Thoracic aorta (tissue), 2 donors: ENCODE measurements at places on chromosomes 12 and 14. TPM values are rescaled to one million over a fixed set of nuclear protein-coding genes. Genes with fewer than 3 reads are reported as not detected.

DNA sequence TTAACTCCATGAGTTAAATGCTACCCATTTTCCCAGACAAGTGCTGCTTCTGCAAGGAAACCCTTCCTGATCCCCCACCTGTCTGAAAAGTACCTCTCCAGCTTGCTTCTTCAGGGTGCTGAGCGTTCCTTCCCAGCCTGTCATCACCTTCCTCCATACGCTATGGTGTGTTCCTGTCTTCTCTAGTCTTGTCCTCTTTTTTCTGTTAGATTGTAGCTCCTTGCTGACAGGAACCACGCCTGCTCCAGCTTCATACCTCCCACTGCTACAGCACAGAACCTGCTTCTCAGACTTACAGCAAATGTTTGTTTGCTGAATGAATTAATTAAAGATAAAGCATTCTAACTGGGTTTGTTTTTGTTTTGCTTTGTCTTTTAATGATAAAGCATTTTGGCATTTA lies 39.1 kb downstream of the ERH start:
- peaks cover 11% of the 10 kb centered on the region for H3K4me1 ChIP-seq
- H3K4me3 ChIP-seq: no peak overlapping the region
- H3K27ac ChIP-seq: no peak overlapping the region
- no peaks in the 10 kb centered on the region for H3K27me3 ChIP-seq
- no peaks in the 10 kb centered on the region for H3K36me3 ChIP-seq

DNA sequence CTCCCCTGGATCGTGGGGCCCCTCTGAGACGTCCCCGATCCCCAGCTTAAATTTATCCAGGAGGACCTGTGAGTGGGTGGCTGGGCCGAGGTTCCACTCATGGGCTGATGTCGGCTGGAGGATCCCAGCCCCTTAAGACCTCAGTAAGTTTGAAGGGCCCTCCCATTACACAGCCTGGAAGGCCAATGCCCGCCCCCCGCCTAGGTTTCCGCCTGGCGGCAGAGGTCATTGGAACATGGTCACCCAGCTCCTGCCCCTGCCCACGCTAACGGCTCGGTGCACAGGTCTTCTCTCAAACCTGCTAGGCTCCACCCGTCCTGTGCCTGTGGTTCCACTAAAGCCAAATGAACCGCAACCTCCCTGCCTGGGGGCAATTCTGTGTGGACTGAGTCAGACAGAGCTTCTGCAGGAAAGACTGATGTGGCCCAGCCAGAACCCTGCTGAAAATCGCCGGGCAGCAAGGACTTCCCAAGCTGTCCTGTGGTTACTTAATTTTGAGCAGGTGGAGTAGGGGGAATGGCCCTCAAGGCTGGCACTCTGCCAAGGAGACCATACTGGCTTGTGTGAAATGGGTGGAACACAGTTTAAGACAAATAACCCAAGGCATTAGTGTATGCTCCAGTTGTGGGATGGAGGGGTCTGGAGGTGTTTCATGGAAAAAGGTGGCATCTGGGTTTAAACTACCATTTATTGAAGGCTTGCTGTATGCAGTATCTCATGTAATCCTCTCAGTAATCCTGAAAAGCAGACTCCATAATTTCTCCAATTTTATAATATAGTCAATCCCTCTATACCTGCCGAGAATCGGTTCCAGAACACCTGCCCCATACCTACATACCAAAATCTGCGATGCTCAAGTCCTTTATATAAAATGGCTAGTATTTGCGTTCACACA lies 903 bp upstream of the NT5DC3 start:
- H3K27me3 ChIP-seq: no peaks in the 10 kb centered on the region
- H3K27ac ChIP-seq: peak overlapping the region; percentile 82
- DNase-seq: peak; percentile 11
- H3K36me3 ChIP-seq: no peaks in the 10 kb centered on the region
- peaks cover 21% of the 10 kb centered on the region for H3K4me1 ChIP-seq
- H3K4me3 ChIP-seq: peak overlapping the region; percentile 99

DNA sequence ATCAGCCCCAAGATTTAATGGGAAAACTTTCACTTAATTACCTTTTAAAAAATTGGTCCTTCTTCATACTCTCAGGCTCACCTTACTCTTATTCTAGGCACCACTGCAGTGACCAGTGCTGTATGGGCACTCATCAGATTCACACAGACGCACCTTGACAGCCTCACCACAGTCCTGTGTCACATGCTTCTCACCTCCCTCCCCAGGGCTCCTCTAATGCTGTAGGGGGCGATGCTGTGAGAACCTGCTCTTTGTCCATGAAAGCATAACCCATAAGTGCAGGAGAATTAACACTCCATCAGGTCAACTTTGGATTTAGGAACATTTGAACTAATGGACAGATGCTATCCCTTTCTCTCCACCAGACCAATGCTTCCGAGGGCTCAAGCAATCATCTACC lies 13.9 kb upstream of the PPP4R3A start:
- no peak overlapping the region for H3K4me3 ChIP-seq
- no peaks in the 10 kb centered on the region for H3K4me1 ChIP-seq
- no peak overlapping the region for H3K27ac ChIP-seq
- DNase-seq: no peak

DNA sequence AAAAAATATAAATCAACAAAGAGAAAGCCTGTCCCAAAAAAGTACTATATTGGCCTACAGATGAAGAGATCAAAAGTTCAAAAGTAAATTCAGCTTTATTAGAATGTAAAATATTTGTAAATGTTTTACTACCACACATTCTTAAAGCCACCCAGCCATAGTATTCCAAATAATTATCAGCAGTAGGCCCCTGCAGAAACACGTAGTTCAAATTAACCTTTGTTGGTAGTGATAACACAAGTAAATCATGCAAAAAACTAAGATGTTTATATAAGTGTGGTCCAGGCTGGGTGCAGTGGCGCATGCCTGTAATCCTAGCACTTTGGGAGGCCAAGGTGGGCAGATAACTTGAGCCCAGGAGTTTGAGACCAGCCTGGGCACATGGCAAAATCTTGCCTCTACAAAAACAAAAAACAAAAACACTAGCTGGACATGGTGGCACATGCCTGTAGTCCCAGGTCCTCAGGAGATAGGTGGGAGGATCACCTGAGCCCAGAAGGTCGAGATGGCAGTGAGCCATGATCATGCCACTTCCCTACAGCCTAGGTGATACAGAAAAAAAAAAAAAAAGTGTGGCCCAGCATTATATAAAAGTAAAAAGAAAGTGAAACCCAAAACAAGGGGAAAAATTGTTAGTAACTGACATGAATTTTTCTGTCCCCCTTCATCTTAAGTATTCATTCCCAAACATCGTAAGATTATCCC lies 17.9 kb downstream of the SPTLC2 start:
- peaks cover 3% of the 10 kb centered on the region for H3K4me1 ChIP-seq
- H3K36me3 ChIP-seq: peaks cover 18% of the 10 kb centered on the region
- no peaks in the 10 kb centered on the region for H3K27me3 ChIP-seq
- no peak overlapping the region for H3K4me3 ChIP-seq
- no peak for DNase-seq
- H3K27ac ChIP-seq: no peak overlapping the region

- peak overlapping the region; percentile 95 for H3K4me3 ChIP-seq
- no peak for DNase-seq
- peaks cover 37% of the 10 kb centered on the region for H3K4me1 ChIP-seq
- peak overlapping the region; percentile 97 for H3K27ac ChIP-seq
- H3K36me3 ChIP-seq: no peaks in the 10 kb centered on the region
Observed at GRCh38 chr12:121802485-121802842, 1.3 kb upstream of the SETD1B start.

DNA sequence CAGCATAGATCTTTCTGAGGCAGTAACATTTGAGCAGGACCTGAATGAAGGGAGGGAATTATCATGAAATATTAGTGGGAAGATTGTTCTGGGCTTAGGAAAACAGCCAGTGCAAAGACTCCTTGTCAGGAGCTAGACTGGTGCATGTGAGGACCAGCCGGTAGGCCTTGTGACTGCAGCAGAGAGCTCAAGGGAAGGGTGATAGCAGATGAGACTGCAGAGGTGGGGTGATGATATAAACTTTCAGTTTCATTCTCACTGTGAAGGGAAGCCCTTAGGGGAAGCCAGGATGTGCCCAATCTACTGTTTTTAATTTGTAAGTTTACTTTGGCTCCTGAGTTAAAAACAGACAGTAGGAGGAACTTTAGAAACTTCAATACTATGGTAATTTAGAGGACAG lies 12.4 kb downstream of the IL22 start:
- no peaks in the 10 kb centered on the region for H3K36me3 ChIP-seq
- H3K4me3 ChIP-seq: no peak overlapping the region
- DNase-seq: no peak
- no peak overlapping the region for H3K27ac ChIP-seq

GRCh38 chr12:48198672-48198971 lies 4.5 kb downstream of the OR10AD1 start:
- H3K4me1 ChIP-seq: no peaks in the 10 kb centered on the region
- H3K27me3 ChIP-seq: no peaks in the 10 kb centered on the region
- no peak for DNase-seq
- peak overlapping the region; percentile 98 for H3K27ac ChIP-seq
- H3K4me3 ChIP-seq: peak overlapping the region; percentile 98

DNA sequence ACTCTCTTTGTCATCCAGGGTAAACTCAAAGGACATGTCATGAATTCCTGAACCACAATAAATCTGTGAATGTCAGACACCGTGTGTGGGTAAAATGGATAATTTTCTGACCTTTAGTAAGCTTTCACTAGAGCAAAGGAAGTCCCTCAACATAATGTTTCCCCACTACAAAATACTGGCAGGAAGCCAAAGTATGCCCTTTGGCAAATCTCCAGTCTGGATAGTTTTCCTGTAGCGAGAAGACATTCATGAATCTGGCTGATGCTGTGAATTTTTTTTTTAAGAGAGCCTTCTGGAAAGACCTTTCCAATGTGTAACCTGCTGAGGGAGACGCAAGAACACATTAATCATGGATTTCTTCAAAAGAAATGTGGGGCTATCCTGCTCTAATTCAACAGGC lies 389.6 kb upstream of the DDHD1 start:
- H3K4me1 ChIP-seq: no peaks in the 10 kb centered on the region
- H3K27me3 ChIP-seq: no peaks in the 10 kb centered on the region
- no peaks in the 10 kb centered on the region for H3K36me3 ChIP-seq
- no peak overlapping the region for H3K27ac ChIP-seq

DNA sequence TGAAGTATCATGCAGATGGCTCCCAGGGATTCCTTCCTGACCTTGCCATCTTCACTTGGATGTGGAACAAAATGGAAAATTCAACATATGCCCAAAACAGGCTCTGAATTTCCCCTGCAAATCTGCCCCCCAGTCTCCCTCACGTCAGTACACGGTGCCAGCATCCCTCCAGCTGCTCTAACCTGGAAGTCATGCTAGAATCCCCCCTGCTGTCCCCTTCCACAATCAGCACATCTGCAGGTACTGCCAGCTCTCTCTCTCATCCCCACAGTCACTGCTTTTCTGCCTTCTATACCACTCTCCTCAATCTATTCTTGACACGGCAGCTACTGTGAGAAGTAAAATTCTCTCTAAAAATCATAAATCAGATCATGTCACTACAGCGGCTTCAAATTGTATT lies 21.6 kb downstream of the GALNT6 start:
- no peaks in the 10 kb centered on the region for H3K36me3 ChIP-seq
- H3K27ac ChIP-seq: no peak overlapping the region
- DNase-seq: no peak

- no peak overlapping the region for H3K4me3 ChIP-seq
- no peaks in the 10 kb centered on the region for H3K36me3 ChIP-seq
- peaks cover 18% of the 10 kb centered on the region for H3K4me1 ChIP-seq
- no peaks in the 10 kb centered on the region for H3K27me3 ChIP-seq
- no peak overlapping the region for H3K27ac ChIP-seq
Observed at GRCh38 chr14:29908652-29909577, 18.7 kb downstream of the PRKD1 start.

- H3K27me3 ChIP-seq: no peaks in the 10 kb centered on the region
- no peak for DNase-seq
- H3K4me3 ChIP-seq: no peak overlapping the region
Observed at GRCh38 chr12:109844091-109844490, 10.9 kb upstream of the TRPV4 start.

GRCh38 chr14:62952226-62952625 lies 93.0 kb downstream of the KCNH5 start:
- no peaks in the 10 kb centered on the region for H3K36me3 ChIP-seq
- no peaks in the 10 kb centered on the region for H3K27me3 ChIP-seq
- DNase-seq: no peak
- no peaks in the 10 kb centered on the region for H3K4me1 ChIP-seq

GRCh38 chr12:10291030-10291429 lies 16.6 kb upstream of the KLRD1 start:
- no peaks in the 10 kb centered on the region for H3K27me3 ChIP-seq
- no peak for DNase-seq
- no peaks in the 10 kb centered on the region for H3K36me3 ChIP-seq
- H3K4me3 ChIP-seq: no peak overlapping the region

DNA sequence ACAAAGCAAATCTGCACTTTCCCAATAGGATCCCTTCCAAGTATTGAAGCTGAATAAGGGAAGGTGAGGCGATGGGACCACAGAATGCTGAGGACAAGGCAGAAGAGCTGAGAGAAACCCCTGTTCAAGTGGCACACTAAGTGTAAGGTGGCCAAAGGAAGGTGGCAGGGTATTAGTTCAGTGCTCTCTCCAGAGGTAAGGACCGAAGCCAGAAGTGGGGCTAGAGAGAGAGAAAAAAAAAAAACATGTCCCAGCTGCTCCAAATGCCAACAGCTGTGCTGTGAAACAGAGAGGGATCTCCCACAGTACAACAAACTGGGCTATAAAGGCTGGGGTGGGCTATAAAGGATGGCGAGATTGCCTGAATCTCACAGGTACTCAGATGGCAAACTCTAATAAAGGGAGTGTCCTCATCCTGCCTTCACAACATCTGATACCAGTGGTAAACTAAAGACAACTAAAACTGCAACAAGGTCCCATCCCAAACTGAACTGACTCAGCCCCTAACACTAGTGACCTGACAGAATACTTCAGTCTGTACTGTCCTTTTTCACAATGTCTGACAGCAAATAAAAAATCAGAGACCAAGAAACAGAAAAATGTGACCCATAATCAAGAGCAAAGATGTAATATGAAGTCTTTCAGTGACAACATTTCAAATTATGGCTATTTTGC lies 47.9 kb downstream of the CDK17 start:
- H3K27me3 ChIP-seq: no peaks in the 10 kb centered on the region
- H3K27ac ChIP-seq: no peak overlapping the region
- H3K4me1 ChIP-seq: peaks cover 22% of the 10 kb centered on the region

The IAPP gene
- not detected for total RNA-seq

The HPD gene
- 6.8 TPM for total RNA-seq

The GUCY2C gene
- total RNA-seq: not detected

The KCNH3 gene
- total RNA-seq: 0.35 TPM

The CCNB1IP1 gene
- total RNA-seq: 47.7 TPM

The SRRM4 gene
- total RNA-seq: 0.21 TPM

The FGF6 gene
- not detected for total RNA-seq
